NCI-H748 treated with DMSO at 0.1 percent for 48 hours (cell line): ENCODE measurements at places on chromosomes 3 and 15.

- no peak for DNase-seq
Measured at GRCh38 chr3:42195879-42196330, 70.1 kb downstream of the CCK start.

DNA sequence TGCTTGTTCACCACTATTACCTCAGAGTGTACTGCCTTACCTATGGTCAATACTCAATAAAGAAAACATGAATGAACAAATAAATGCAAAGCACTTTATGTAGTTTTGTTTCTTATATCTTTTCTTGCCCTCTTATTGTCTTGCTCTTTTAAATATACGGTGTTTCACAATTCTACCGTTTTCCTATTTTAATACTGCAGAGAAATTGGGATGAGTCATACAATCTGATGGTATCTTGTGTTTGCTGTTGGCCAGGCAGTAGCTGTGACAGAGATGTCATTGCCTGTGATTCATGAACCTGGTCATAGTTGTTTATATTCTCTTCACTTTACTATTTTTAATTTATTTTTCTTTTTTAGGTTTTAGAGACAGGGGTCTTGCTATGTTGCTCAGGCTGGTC lies 48.3 kb downstream of the SERP1 start:
- no peak for DNase-seq

- no peak for DNase-seq
Measured at GRCh38 chr3:194840661-194841514, 155.2 kb downstream of the FAM43A start.

DNA sequence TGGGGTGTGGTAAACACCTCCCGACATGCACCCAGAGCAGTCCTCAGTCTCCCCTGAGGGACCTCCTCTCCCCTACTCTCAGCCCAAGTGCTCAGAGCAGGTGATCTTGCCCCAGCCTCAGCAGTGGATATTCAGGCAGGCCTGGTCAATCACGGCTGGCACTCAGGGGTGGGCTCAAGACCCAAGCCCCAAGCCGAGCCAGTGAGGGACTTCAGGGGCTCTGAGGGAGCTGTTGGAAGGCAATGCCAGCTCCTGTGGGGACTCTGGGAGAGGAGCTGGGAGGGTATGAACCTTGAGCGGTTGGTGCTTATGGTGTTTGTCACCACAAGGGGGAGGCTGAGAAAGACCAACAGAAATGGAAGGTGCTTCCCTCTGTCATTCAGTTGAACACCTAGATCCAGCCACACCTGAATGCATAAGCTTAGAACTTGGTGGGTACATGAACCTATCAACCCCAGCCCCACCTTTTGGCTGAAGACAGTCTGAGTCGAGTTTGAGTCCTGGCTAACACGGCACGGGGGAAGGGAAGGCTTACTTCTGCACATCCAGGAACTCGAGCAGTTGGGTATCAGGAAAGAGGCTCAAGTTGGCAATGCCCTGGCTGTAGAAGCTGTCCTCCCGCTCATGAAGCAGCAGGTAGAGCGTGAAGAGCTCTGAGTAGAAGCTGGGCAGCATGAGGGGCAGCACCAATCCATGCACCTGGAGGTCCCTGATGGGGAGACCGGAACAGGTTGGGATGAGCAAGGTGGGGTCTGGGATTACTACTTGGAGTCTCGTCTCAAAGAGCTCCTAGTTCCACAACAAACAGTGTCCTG lies 19.2 kb downstream of the ALS2CL start:
- DNase-seq = no peak

DNA sequence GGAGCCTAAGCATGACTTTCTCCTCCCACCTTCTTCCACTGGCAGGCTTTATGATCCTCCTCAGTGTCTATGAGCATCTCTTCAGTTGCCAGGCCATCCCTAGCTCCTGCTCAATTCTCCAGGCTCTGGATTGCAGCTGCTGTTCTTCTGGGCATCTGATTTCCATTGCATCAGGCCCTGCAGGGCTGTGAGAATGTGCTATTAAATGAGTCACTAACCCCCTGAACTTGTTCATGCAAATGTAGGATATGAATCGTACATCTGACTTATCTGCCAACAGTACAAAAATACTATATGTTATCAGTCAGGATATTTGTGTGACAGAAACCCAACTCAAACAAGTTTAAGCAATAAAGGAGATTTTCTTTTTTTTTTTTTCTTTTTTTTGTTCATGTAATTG lies 11.9 kb downstream of the GPR176 start:
- no peak for DNase-seq

DNA sequence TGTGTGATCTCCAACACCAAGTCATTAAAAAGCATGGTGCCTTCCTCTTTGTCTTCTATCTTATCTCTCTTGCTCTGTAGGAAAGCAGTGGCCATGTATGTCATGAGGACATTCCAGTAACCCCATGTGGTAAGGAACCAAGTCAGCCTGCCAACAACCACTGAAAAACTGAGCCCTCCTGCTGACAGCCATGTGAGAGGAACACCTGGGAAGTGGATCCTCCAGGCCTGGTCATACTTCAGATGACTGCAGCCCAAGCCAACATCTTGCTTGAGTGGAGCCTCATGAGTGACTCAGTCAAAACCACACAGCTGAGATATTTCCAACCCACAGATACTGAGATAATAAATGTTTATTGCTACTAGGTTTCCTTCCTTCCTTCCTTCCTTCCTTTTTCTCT lies 597.3 kb downstream of the ZIC1 start:
- no peak for DNase-seq

DNA sequence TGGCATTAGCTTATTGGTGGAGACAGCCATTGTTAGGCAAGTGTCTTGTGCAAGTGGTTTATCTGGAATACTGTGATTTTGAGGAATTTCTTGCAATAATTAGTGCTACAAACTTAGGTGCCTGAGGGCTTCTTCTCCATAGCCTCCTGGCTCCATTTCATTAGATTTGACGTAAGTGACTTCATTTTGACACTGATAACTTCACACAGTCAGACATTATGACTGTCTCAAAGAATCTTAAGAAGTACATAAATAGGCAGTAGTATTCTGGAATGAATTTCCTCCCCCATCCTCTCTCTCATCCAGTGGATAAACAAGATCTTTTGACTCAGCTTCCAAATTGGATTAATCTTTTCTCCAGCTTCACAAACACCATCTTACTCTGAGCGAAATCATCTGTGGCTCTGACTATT lies 19.0 kb downstream of the ARL14 start:
- no peak for DNase-seq

GRCh38 chr15:96336108-96336595 lies 5.7 kb downstream of the NR2F2 start:
- no peak for DNase-seq
